Small intestine (tissue), 16 donors: ENCODE measurements at places on chromosomes 2 and 18.

GRCh38 chr2:85400541-85401463 lies 9.4 kb downstream of the CAPG start:
- H3K27ac ChIP-seq: no peak overlapping the region
- H3K27me3 ChIP-seq: no peaks in the 10 kb centered on the region

DNA sequence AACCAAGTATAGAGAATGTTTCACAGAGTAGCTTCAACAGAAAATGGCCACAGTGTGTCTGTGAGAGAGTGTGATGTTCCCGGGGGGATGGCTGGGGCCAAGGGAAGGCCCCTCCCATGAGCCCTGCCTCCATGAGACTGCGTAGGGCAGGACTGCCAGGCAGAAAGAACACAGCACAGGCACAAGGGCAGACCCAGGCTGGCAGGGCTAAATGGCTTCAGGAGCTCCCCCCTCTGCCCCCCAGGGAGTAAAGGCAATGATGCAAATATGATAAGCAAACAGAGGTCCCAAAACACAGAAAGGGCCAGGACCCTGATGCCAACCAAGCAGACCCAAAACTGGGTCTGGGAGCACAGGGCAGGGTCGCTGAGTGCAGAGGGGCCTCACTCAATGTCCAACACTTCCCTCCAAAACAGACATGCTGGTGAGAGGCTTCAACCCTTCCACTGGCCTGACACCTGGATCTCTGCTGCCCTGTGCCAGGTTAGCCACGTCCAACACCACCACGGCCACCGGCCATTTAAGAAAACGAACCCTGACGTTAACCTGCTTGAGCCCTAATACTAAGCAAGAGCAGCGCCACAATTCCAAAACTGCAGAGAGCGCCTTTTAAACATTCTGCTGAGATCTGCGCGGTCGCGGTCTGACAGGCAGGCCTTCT lies 90.3 kb downstream of the HDAC4 start:
- no peak for DNase-seq
- H3K36me3 ChIP-seq: no peaks in the 10 kb centered on the region
- no peaks in the 10 kb centered on the region for H3K27me3 ChIP-seq
- no peak overlapping the region for H3K4me3 ChIP-seq
- H3K27ac ChIP-seq: no peak overlapping the region

- H3K4me3 ChIP-seq: no peak overlapping the region
- DNase-seq: no peak
- peaks cover 54% of the 10 kb centered on the region for H3K27me3 ChIP-seq
Observed at GRCh38 chr18:78972385-78972918, 7.2 kb upstream of the SALL3 start.

DNA sequence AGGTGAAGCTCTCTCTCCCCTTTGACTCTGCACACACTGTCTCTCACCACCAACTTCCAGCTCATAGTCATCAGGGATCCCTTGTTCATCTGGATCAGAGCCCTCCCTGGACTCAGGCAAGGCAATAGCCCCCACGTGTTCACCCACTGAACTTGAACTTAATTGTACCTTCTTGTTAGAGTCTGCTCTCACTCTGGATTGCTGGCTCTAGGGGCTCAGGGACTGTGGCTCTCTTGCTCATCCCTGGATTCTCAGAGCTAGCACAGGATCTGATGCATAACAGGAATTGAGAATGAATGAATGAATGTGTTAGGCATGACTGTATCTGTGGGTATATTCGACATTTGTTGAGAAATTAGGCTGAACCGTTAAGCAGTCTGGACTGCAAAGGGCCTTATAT lies 16.7 kb upstream of the ASAP2 start:
- no peak overlapping the region for H3K27ac ChIP-seq
- peaks cover under 1% of the 10 kb centered on the region for H3K4me1 ChIP-seq
- H3K4me3 ChIP-seq: no peak overlapping the region
- no peaks in the 10 kb centered on the region for H3K27me3 ChIP-seq
- no peak for DNase-seq

GRCh38 chr2:99350194-99350593 lies 13.0 kb downstream of the EIF5B start:
- no peak for DNase-seq
- H3K27me3 ChIP-seq: no peaks in the 10 kb centered on the region
- H3K4me1 ChIP-seq: no peaks in the 10 kb centered on the region
- no peak overlapping the region for H3K27ac ChIP-seq
